Calu3 (cell line): ENCODE measurements at places on chromosomes 11 and 22. TPM values are rescaled to one million over a fixed set of nuclear protein-coding genes. Genes with fewer than 3 reads are reported as not detected.

DNA sequence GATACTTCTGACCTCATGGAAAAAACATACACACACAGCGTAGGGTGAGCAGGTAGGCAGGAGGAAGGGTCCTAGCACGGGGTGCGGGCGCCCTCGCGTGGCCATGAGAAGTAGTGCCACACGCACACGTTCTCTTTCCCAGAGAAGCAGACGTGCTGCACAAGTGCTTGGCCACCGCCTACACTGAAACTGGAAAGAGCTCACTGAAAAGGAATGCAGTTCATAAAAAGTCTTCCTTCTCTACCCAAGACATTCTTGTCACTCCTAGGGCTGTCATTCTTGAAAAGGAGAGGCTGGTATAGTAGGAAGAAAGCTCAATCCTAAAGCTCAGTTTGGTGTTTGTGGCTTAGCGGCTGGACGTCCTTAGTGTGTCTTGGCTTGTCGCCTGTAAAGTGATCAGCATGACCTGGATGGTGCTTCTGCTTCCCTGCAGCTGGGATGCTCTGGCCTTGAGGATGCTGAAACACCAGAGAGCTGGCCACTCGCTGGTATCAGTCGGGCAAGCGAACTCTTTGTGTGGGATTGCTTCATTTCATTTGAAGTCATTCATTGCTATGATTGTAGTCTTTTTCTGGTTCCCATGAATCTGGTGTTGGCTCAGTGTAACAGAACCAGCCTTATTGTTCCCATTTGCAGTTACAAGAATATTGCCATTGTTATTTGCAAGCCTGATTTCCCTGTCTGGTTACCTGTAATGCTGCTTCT lies 303.8 kb downstream of the NTM start:
- DNase-seq = peak; percentile 64

DNA sequence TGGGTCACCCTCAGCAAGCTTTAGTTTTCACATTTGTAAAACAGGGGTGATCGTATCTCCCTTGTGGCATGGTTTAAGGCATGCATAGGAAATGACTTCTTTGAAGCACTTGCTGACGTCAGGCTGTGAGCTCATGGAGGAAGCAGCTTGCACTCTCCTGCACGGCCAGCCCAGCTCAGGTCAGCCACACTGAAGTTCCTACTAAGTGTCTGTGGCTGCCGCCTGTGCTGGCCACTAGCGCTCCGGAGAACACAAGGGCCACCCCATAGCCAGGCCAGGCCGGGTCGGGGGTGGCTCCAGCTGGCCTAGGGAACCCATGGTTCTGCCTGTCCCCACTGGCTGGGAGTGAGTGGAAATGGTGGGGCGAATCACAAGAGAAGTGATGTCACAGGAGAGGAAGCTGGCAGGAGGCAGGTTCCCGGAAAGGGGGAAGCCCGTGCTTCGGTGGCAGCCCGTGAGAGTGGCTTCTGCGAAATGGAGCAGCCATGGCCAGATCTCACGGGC lies 28.2 kb downstream of the KCTD17 start:
- DNase-seq = no peak

- no peak for DNase-seq
Observed at GRCh38 chr11:37612146-37612545, 1014.1 kb upstream of the RAG2 start.

DNA sequence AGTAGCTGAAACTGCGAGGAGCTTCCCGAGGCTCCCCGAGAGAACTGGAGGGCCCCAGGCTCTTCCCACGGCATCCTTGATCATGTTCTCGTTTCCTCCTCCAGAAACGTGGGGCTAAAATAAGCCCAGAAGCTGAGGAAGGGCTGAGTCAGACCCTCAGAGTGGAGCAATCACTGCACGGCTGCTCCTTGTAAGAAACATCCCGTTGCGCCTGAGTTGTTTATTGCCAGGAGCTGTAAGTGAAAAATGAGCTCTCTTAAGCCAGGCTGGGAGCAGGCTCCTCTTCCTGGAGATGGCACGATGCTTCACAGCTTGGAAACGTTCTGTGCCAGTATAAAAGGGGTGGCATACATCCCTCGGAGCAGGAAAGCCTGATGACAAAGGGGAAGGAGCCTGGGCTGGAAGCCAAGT lies 47.3 kb upstream of the SYN3 start:
- DNase-seq = no peak

DNA sequence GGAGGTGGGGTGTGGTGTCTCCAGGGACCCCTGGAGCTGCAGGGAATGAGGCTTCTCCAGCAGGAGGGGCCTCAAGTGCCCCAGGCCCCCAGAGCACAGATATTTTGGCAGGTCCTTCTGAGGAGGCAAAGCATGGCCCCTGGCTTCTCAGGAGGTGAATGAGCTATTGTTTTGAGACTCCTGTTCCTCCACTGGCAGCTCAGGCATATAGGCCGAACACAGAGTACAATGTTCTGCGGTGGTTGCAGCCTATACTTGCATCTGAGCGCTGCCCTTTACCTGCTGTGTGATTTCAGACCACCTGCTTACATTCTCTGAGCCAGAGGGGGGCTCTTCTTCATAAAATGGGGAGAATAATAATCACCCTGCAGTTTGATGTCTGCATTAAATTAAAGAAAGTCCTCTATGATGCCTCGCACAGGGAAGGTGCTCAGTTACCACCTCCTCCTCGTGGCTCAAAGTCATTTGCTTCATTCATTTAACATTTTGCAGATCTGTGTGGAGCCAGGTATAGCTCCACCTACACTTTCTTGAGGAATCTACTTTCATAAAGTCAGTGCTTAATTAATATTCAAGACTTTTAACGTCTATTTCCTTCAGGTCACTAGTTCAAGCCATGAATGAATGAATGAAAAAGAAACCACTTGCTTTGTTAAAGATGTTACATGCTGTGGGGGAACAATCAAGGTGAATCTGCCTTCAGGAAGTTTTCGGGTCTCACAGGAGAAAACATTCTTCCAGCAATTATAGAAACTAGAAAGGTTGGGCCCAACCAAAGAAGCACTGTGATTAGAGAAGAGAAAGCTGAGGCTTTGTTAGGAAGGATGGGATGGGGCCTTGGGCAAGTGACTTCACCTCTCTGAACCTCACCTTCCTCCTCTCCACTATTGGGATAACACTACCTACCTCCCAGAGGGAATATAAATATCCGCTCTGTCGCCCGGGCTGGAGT lies 68.4 kb downstream of the ADAMTS15 start:
- no peak for DNase-seq

DNA sequence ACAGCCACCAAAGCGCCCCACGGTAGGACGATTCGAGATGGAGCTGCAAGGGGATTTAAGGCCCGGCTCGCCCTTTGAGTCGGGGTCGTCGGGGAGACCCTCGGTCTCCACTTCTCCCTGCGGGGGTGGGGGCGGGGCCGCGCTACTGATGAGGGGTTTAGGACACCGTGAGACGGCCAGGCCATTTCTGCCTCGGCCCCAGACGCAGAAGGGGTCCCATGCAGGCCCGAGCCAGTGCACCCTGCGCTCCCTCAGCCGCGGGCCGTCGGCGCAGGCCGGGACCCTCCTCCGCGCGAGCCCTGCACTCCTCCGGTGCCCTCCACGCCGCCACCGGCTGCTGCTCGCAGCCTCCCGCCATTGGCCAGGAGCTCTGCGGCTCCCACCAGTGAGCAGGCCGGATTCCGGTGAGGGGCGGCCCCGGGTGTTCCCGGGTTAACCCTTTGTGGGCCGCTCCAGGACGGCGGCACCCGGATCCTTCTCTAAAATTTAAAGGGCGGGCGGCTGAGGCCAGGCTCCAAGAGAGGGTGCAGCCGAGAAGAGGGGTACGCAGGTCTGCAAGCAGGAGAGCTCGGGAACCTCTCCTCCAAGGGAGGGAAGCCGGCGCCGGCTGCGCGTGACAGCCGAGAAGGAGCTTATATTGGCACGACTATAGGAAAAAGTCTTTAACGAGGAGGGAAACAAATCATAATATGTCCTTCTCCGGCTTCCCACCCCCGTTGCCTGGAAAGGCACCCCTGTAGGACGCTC lies 18.0 kb downstream of the CREB3L1 start:
- no peak for DNase-seq

DNA sequence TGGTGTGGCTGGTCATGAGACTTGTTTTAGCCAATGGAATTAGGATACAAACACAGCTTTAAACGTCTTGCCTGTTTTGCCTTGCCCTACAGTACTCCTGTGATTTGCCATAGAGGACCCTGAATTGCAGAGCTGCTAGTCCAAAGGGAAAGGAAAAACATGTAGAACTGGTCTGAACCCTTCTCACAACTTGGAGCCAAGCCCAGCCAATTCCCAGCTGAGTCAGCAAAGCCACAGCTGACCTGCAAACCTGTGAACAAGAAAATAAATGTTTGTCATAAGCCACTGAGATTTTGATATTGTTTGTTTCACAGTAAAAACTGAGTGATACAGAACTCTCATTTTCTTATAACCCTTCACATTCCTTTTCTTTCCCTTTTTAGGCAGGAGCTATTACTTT lies 360.5 kb upstream of the API5 start:
- no peak for DNase-seq

DNA sequence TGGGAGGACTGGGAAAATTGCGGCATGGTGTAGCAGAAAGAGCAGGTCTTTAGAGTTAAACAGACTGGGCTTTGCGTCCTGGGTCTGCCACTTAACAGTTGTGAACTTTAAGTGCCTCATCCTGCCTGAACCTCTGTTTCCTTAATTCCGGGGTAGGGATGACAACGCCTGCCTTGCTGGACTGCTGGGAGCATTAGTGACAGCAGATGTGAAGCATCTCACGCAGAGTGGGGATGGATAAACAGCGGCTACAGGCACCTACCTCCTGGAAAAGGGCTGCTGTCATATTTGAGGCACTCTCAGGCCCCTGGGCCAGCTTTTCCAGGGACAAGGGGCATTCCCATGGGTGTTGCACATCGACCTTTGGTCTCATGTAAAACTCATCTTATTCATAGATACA lies 572.2 kb downstream of the TBC1D22A start:
- DNase-seq = no peak

- no peak for DNase-seq
Observed at GRCh38 chr22:20436307-20436767, 1.3 kb downstream of the SCARF2 start.

Gene DDIAS
- total RNA-seq = 10.9 and 14.1 TPM in 2 replicates

Gene CYTH4
- total RNA-seq = 0.38 and 0.59 TPM in 2 replicates

Gene KRTAP5-7
- not detected in 2 replicates for total RNA-seq

Gene RASSF10
- total RNA-seq = 8.7 and 10.0 TPM in 2 replicates

Gene EFCAB6
- 2.2 and 2.3 TPM in 2 replicates for total RNA-seq
